ENCODE measurements at places on chromosomes 1 and 21. TPM values are rescaled to one million over a fixed set of nuclear protein-coding genes. Genes with fewer than 3 reads are reported as not detected.

CD101 gene
- 0.56 TPM for total RNA-seq

DMRTA2 gene
- total RNA-seq: 0.15 TPM

RHOU gene
- total RNA-seq: 6.1 TPM

FAM177B gene
- total RNA-seq: not detected

CAMK2N1 gene
- 33.9 TPM for total RNA-seq

PPP2R5A gene
- total RNA-seq: 28.1 TPM

CYP4A11 gene
- total RNA-seq: not detected

ADGRL4 gene
- not detected for total RNA-seq

SFN gene
- total RNA-seq: 487 TPM

RAB25 gene
- total RNA-seq: not detected

CYP4Z1 gene
- not detected for total RNA-seq

TMPRSS2 gene
- total RNA-seq: not detected

KCNK2 gene
- total RNA-seq: 0.22 TPM

AKR7A3 gene
- total RNA-seq: not detected

AMY1B gene
- not detected for total RNA-seq

C1orf105 gene
- not detected for total RNA-seq

FMO1 gene
- total RNA-seq: not detected

RHBDL2 gene
- total RNA-seq: 2.7 TPM

CFHR5 gene
- not detected for total RNA-seq

LRRC71 gene
- total RNA-seq: 0.38 TPM

TSPAN2 gene
- 1.8 TPM for total RNA-seq

ANGPTL3 gene
- not detected for total RNA-seq

MYOG gene
- total RNA-seq: not detected

MT1HL1 gene
- total RNA-seq: not detected

MNDA gene
- not detected for total RNA-seq

STXBP3 gene
- 23.1 TPM for total RNA-seq

PEX19 gene
- total RNA-seq: 21.2 TPM

TMCC2 gene
- 3.3 TPM for total RNA-seq

ACOT11 gene
- 2.1 TPM for total RNA-seq

MRPS14 gene
- total RNA-seq: 26.6 TPM

FCGR3A gene
- not detected for total RNA-seq
